ENCODE measurements at places on chromosomes 1 and 21.

DNA sequence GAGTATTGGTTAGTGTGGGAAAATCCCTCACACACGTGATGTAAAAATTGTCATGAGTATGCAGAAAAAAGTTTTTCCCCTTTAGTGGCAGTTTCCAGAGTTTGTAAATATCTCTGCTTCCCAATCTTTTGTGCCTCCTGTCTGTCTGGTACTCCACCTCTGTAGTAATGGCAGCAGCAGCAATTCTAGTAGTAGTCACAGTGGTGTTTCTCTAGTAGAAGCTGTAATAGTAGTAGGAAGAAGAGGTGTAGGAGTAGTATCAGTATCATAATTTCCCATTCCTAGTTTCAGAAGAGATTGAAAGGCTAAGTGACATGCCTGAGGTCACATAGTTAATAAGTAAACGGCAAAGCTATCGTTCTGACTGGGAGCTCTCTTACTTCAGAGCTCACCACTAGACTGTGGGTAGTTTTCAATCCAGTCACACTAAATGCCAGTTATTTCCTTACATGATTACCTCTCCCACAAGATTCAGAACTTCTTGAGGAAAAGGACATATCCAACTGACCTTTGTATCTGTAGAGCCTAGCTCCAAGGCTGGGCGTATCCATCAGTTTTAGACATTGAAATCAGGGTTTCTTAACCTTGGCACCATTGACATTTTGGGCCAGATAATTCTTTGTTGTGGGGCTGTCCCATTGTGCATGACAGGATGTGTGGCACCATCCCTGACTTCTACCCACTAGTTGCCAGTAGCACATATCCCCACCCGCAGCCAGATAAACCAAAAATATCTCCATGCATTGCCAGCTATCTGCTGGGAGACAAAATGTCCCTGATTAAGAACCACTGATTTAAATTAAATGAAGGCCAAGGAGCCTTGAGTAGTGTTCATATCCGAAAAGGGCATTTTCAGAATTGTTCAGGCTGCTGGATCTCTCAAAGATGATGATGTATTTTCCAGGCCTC, 135.9 kb downstream of the FGGY start:
- no peak for DNase-seq

- DNase-seq: no peak
Observed at GRCh38 chr1:228341450-228341813, 65.2 kb downstream of the TRIM11 start.

DNA sequence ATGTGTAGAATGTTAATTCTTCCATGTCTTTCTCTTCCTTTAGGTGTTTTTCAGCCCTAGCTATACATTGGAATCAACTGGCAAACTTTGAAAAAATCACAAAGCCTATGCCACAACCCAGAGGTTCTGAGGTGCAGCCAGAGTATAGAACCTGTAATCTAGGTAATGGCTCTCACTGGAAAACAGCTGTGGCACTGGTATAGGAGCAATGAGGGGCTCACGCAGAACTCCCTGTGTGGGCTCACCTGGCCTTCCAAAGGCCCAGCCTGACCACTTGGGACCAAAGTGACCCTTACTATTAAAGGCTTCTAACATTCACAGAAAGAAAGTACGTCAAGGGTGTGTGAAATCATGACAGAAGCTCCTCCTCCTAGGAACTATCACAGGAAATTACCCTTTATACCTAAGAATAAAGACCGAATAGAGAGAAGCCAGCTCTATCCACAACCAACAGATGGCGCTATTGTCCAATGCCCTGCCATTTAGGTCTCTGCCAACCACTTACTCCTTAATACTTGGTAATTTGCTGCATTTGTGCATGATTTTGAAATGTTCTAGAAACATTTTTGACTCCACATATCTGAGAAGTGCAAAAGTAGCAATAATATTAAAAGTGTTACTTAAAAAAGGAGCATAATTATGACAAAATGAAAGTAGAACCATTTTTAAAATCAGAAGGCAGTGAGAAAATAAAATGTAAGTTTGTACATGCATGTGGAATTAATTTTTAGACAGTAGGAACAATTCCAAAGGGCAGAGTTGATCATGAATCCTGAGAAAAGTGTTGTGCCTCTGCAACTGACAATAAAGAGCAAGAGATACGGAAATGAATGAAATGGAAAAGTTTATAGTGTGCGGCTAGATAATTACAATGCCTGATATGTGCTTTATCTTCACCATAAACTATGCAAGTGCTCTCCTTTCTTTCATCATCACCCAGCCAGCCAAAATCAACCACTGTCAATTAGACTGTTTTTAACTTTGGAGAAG, 93.1 kb upstream of the HAO2 start:
- DNase-seq: peak; percentile 41

- DNase-seq: no peak
Observed at GRCh38 chr1:198128533-198128932, 28.3 kb upstream of the NEK7 start.

GRCh38 chr21:36509973-36510664, 30.2 kb upstream of the CLDN14 start:
- DNase-seq: no peak

GRCh38 chr1:231075497-231075896, 35.4 kb upstream of the FAM89A start:
- no peak for DNase-seq

DNA sequence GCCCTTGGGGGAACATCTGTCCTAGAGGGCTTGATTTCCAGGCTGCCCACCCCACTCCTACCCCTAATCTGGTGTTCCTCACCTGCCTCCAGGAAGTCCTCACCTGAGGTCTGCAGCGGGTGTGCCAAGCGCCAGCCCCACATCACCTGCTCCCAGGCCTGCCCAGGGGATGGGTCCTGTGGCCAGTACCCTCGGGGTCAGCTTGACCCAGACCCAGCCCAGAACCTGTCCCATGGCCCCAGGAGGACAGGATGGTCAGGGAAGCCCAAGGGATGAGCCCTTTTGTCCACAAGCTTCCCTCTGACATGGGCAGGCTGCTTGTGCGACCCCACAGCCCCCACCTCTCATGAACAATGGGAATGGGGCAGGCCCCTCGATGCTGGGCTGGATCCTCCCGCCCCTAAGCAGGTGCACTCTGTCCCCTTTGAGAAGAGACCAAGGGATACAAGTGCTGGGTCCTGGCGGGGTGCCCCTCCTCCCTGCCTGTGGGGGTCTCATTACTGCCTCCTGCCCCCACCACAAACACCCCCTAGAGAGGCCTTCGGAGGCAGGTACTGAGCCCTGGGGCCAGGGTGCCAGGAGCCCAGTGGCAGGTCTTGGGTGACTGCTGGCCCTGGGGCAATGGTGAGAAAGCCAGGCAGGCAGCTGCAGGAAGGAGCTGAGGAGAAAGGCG, 3.2 kb downstream of the MIB2 start:
- no peak for DNase-seq

GRCh38 chr1:243946946-243947345, 96.9 kb upstream of the AKT3 start:
- DNase-seq: peak; percentile 100

DNA sequence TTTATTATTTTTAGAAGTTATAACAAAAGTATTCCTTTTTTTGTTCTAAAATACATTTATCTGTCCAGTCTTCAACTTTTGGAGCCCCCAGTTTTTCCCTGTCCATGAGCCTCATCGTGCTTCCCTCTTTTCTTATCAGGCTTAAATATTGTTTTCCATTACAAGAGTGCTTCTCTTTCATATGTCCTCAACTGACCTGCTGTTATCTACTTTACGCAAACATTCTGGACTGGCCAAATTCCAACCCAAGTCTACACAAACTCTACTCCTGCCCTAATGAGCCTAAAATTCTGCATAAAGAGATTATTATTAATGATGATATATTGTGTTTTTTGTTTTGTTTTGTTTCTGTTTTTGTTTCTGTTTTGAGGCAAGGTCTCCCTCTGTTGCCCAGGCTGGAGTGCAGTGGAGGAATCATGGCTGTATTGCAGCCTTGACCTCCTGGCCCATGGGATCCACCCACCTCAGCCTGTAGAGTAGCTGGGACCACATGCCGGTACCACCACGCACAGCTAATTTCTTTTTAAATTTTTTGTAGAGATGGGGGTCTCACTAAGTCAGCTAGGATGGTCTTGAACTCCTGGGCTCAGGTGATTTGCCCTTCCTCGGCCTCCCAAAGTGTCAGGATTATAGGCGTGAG, 318.8 kb upstream of the NEGR1 start:
- DNase-seq: no peak

GRCh38 chr1:153312570-153313186, at the start of gene PGLYRP3:
Gene PGLYRP3 (minus strand): TSS chr1:153312952. CDS start chr1:153310665, 2,287 bp downstream.
- no peak for DNase-seq

DNA sequence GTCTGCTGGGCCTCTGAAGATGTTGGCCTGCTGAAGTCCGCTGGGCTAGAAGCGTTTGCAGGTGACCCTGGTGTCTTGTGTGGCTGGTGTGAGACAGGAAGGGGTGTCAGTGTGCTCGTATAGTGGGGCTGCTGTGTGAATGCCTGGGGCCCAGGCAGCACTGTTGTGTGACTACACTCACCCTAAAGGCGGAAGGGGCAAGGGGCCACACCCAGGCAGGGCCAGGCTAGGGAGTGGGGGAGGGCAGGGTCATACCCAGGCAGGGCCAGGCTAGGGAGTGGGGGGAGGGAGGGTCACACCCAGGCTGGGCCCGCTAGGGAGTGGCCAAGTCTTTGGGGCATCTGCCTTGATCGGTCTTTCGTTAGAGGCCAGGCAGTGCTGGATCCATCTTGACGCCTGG, 25.0 kb downstream of the PDXK start:
- DNase-seq: no peak

DNA sequence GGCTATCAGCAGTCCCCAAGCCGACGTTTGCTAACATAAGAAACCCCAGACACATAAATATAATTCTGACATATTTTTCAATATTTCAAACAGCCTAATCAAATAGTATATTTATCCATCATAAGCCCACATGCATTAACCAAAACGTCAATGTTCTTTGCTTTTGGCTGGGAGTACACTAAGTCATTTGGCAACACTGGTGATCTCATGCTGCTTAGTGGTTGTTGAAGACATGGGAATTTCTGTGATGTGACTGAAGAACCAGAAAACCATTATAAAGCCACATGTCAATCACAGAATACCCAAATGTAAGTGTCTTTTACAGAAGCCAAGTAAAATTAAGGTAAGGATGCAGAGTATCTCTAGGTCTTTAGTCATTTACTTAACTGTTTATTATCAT, 57.6 kb downstream of the PLPPR5 start:
- no peak for DNase-seq

DNA sequence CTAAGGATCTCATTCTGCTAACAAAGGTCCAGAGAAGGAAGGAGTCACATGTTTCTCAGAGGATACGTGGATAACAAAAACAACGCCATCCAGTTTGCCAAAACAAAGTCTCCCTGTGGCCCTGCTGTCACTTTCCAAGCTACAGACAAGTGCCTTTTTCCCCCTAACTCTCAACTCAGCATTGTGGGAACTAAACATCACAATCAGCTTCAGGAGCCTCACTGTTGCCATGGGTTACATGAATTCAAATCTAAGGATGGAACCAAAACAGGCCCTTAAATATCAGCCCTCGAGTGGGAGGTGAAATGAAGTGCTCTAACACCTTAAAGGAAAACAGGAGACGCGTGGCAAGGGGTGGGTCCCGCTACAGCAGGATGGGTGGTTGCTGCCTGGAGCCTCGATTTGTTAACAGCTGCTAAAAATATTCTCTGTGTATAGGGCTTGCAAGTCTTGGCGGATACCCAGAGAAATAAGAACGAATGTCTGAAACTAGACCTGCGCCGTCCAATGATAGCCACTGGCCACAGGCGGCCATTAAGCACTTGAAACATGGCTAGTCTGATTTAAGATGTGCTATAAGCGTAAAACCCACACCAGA, 66.4 kb upstream of the SOD1 start:
- DNase-seq: no peak

DNA sequence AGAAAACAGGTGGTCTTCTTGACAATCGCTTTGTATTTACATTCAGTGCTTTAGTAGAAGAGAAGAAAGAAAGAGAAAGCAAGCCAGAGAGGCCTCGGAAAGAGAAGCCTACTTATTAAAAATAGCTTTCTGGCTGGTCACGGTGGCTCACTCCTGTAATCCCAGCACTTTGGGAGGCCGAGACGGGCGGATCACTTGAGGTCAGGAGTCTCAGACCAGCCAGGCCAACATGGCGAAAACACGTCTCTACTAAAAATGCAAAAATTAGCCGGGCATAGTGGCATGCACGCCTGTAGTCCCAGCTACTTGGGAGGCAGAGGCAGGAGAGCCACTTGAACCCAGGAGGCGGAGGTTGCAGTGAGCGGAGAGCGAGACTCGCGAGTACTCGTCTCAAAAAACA, 1.8 kb upstream of the SLC19A2 start:
- no peak for DNase-seq

- no peak for DNase-seq
Observed at GRCh38 chr1:219081943-219082925, 91.4 kb upstream of the LYPLAL1 start.

- DNase-seq: no peak
Observed at GRCh38 chr1:73914951-73915350, 283.0 kb downstream of the LRRIQ3 start.

GRCh38 chr1:42484382-42484781, 21.3 kb downstream of the CCDC30 start:
- no peak for DNase-seq

GRCh38 chr1:203296460-203297073, 8.8 kb upstream of the BTG2 start:
- DNase-seq: peak; percentile 83

DNA sequence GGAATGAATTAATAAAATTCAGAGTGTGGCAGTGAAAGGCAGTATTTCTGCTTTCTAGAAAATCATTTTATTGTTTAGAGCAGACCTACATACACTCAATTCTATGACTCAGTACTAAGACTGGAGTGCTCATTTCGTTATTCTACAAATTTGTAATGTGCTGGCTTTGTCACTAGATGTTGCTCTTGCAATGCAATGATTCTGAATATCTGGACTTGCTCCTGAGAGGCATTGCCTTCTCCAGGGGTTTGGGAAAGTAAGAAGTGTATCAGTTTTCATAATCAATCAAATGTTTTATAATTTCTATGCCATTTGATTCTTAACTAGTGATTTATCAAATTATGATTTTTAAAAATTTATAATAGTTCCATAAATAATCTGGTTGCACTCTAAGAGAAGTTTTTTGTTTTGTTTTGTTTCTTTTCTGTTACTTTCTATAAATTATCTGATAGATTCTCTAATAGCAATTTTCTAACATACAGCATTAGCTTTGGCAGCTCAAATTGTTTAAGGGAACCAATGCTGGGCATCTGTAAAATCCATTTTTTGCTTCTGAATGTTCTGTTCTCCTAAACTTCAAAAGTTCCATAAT, 280.5 kb upstream of the SGIP1 start:
- DNase-seq: peak; percentile 75

- no peak for DNase-seq
Observed at GRCh38 chr1:53645690-53646078, 93.3 kb downstream of the GLIS1 start.

DNA sequence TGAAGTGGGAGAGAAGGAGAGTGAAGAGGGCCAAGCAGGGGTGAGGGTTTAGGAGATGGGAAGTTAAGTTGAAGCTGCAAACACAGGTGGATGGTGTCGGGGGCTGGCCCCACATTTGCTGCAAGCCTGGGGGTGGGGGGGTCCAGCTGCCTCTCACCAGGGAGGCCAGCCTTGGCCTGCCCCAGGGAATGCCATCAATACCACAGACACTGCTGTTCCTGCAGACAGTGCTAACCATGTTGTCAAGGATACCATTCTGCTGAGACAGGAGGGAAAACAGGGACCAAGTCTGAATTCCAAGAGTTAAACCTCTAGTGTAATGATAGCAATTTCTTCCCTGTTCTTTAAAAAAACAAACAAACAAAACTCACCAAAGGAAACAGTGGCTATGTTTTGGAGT, 8.0 kb downstream of the MECR start:
- no peak for DNase-seq

All from NCI-H1694 treated with DMSO at 0.1 percent for 48 hours (cell line).